B cell (primary cell): ENCODE measurements at places on chromosomes 13 and 19. TPM values are rescaled to one million over a fixed set of nuclear protein-coding genes. Genes with fewer than 3 reads are reported as not detected.

The NDFIP2 gene
- 0.39 and 1.0 TPM in 2 replicates for total RNA-seq

The CEACAM4 gene
- total RNA-seq, result not detected in 2 replicates

The MCEMP1 gene
- total RNA-seq, result not detected in 2 replicates

The ZNF443 gene
- total RNA-seq, result 5.5 and 6.2 TPM in 2 replicates

The CCL25 gene
- total RNA-seq, result not detected in 2 replicates

The LYPD3 gene
- 0.27 TPM in 1 of 2 replicates, not detected in the other for total RNA-seq

The ZIC5 gene
- not detected in 2 replicates for total RNA-seq

The OVOL3 gene
- not detected in 2 replicates for total RNA-seq
